ENCODE measurements at places on chromosomes 2 and 18.

GRCh38 chr2:6780765-6781274, 84.9 kb downstream of the CMPK2 start:
- DNase-seq: peak; percentile 59

DNA sequence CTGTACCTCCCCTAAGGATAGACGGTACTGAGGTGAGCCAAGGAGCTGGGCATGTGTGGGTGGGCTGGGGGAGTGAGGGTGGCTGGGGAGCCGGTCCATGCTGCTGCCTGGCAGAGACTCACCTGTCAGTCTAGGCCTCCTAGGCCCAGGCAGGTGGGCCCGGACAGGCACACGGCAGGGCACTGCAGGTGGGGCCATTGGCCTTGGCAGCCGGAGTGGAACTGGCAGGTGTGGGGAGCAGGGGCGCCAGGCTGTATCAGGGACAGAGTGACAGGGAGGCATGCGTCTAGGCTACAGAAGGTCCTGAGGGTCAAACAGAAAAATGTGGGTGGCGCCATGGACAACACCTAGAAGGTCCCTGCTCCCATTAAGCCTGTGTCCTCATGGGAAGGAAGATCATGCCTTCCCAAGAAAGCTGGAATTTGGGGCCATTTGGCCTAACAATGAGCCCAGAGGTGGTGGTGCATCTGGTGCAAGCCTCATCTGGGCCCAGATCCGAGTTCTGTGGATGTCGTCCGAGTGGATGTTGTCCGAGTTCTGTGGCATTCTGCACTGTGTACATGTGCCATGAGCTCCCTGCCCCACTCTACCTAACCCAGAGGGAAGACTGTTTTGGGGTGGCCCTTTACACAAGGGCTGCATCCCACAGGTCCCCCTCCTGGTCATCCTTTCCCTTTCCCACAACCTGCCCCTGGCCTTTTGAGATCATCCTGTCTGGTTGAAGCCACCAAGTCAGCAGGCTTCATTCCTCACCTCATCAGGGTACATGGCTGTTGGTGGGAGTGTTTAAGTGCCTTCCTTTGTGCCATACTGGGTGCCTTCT, 249.7 kb downstream of the GLI2 start:
- DNase-seq: no peak

DNA sequence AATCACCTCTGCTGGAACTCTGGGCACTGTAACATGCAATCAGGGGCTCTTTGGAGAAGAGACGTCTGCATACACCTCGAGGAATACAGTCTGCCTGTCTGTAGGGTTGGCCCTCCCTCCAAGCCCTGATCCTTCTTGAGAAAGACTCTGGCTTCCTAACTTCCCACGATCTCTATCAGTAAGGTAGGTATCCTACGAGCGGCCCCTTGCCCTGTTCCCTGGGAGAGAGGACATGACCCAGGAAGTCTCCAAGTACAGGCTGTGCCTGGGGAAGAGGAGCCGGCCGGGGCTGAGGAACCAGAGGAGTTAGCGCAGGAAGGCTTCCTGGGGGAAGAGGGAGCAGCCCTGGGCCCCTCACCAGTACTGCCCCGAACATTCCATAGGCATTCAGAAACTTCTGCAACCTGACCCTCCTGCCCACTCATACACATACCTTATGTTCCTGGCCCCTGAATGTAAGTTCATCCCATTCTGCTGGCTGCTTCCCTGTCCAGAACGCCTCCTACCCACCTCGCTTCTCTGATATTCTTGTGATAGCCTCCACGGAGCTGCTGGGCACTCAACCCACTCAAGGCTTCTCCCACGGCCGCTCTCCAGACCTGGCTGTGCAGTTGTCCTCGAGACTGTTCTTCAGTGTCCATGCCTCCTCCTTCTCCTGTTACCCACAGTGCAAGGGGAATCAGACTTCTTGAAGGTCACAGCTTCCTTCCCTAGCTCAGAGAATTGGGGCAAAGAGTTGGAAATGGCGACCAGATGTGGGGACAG, 116.1 kb downstream of the CYP26B1 start:
- DNase-seq: no peak

DNA sequence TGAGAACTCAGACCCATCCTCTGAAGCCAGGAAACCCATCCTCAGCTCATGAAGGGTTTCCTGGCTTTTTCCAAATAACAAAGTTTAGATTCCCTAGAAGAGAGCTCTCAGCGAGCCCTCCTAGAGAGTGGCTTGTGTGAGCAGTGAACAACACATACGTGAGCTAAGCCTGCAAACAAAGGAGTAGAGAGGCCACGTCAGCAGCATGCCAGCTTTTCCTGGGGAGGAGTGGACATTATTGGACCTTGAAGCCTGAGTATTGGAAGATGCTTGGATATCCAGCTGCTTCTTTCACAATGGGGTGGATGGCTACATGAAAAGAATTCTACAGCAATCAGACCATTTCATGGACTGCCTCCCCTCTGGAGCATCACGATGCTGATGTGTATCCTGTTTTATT, 21.1 kb downstream of the KIF5C start:
- DNase-seq: no peak

DNA sequence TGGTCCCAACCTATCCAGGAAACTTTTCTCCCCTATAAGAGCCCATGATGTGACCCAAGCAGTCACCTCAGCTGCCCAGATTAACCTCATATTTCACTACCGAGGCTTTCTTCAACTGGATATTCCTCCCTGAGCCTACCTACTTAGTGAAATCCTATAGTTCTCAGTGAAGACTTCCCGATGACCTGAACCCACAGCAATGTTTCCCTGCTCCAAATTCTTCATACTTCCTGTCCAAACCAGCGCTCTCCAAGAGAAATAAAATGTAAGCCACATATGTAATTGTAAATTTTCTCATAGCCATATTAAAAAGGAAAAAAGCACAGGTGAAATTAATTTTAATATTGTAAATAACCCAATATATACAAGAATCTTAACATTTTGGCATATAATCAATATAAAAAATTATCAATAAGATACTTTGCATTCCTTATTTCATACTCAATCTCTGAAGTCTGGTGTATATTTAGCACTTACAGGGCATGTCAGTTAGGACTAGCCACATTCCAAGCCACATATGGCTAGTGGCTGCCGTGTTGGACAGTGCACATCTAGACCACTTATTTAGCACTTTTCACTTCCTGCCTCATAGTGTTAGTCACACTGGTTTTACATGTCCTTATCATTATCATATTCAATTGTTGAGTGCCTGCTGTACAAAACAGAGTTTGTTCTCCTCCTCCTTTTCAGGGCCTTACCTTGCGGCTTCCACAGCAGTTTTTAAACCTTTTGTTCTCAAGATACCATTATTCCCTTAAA, 1.9 kb upstream of the STAT4 start:
- DNase-seq: no peak

- no peak for DNase-seq
Measured at GRCh38 chr2:65919550-65920188, 487.3 kb upstream of the SPRED2 start.

Measured in germinal center (tissue), 1 donor.